Caco-2 (cell line): ENCODE measurements at places on chromosomes 6 and 20. TPM values are rescaled to one million over a fixed set of nuclear protein-coding genes. Genes with fewer than 3 reads are reported as not detected.

Gene OR2J3
- not detected in 2 replicates for total RNA-seq

Gene HCK
- total RNA-seq, result not detected in 2 replicates

DNA sequence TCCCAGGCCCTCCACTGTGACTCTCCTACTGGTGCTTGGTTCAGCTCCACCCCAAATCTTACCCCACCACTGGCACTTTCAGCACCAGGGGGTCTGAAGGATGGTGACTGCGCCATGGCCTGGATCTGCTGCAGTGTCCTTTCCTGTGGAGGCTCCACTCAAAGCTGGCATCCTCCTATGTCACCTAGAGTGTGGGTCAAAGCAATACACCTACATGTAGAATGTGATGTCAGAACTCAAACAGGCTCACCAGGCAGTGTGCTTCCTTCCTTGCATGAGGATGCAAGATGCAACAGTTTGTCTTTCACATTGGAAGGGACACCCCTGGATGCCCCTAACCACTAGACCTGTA is 32.8 kb upstream of the MICB start:
- no peak for DNase-seq

Gene STK38
- total RNA-seq, result 27.5 and 30.8 TPM in 2 replicates

DNA sequence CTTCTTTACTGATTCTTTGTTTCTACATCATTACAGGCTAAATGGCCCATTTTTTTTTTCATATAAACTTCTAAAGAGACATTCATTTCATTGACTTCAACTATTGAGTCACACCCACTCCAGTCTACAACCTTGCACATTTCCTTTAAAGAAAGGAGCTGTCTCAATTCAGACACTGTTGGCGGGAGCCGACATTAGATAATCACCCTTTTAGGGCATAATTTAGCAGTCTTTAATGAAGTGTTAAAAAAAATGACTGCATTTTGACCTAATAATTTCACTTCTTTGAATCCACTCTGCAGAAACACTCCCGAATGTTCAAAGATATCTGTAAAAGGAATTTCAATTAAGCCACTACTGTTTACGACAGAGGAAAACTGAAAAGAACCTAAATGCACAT is 1.5 kb downstream of the EPM2A start:
- DNase-seq, result no peak

Gene SH3BGRL2
- total RNA-seq, result 102 and 106 TPM in 2 replicates
